ENCODE measurements at places on chromosomes 16 and 17.

DNA sequence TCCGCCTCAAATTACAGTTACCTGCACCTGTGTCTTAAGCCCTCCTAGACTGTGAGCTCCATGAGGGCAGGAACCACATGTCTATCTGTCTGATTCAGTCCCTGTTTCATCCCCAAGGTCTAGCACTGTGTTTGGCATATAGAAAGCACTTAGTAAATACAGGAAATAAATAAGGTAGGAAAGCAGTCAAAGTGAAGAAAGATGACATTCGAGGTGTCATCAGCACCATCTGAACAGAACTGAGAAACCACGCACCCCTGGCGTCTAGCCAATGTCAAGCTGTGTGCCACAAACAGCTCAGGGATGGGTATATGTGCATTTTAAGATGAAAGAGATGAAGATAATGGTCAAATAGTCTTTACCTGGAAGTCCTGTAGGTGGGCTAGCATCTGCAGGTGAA lies 79.6 kb upstream of the ATP2A3 start:
- DNase-seq: no peak

GRCh38 chr17:20226814-20227482 lies 217.8 kb downstream of the SPECC1 start:
- DNase-seq: peak; percentile 93

DNA sequence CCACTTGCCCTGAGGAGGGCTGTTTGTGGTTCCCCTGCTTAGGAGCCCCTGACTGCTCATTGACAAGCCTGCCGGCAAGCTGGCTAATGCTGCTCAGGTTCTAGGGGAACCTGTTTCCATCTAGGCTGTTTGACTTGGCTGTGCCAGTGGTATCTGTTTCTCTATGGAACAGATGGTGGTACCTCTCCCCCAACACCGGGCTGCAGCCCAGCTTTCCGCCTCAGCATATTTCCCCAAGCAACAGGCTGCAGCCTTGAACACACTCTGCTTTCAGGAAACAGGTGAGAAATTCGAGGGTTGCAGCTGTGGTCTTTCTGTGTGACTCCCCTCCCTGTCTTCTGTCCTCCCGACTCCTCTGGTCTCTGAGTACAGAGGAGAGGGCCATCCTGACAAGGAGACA lies 132.3 kb downstream of the TMEM132E start:
- no peak for DNase-seq

DNA sequence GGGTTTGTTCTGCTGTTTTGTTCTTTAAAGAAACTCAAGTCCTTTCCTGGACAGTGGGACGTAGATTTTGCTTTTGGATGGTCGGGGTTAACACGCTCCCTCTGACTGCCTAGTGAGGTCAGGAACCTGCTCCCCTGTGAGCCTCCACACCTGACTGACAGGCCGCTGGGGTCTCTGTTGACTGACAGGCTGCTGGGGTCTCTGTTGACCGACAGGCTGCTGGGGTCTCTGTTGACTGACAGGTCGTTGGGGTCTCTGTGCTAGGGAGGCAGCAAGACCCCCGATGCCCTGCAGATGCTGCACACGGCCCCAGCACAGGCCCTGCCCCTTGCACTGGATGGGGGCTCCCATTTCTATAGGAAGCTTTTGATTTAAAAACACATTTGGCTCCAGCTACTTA lies 33.5 kb downstream of the LMF1 start:
- no peak for DNase-seq

GRCh38 chr17:50181591-50182560 lies 16.1 kb downstream of the SGCA start:
- peak; percentile 89 for DNase-seq

DNA sequence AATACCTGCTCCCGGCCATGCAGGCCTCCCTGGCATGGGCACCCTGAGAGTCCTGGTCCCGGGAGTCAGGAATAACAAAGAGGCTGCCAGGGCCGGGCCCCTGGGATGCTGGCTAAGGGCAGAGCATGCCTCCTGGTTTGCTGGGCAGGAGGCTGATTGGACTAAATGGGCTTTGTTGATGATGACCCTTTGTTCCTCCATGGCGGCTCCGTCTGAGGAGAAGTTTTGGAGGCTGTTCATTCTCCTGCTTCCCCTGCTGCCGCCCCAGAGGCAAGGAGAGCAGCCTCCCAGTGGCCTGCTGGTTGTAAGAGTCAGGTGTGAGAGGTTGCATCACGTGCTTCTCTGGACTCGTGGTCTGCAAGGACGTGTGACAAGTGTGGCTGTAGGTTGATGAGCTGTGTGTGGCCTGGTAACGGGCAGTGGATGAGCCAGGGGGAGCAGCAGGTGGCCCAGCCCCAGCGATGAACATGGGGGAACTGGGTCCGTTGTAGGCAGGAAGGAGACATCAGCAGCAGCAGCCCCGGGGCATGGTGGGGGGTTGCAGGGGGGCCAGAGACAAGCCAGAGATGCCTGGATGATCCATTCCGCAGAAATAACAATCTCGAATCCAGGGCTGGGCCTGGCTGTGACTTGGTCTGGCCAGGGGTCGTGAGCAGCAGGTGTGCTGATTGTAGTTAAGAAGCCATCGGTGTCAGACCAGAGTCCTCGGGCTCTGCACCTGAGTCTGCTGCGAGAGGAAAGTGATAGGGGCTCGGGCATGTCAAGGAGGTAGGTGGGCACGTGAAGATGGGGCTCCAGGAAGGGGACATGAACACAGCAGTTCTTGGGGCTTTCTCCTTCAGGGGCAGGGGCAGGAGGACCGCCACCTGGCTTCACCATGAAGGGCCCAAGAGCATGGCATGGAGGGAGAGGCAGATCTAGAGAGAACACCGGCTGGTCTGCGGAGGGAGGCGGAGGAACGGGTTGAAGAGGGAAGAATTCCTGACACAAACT lies 101.4 kb downstream of the TNFRSF13B start:
- DNase-seq: no peak

DNA sequence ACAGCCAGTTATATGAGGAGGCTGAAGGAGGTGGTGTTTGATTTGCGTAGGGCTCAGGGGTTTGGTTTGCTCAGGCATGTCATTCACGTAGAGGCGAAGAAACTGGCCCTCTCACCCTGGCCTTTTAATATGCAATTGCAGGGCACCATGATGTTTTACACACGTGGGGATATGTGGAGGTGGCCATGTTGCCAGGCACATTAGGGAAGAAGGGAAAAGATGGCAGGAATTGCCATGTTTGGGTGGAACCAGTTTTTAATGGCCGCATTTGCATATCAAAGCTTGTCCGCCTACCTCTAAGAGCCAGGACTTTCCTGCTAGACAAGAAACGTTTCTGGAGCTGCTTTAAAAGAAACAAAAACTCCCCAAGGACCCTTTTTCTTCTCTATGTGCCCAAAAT lies 1483.7 kb upstream of the GOT2 start:
- no peak for DNase-seq

All from fibroblast of skin of scalp (primary cell).